Activated naive CD4-positive, alpha-beta T cell (primary cell): ENCODE measurements at places on chromosomes 2 and 18.

- DNase-seq: no peak
These were observed 174.5 kb upstream of the NDUFV2 start for GRCh38 chr18:8928044-8928443.

GRCh38 chr2:222819722-222820333 lies 41.0 kb upstream of the ACSL3 start:
- no peak for DNase-seq

- DNase-seq: no peak
These were observed 471.2 kb upstream of the HS6ST1 start for GRCh38 chr2:128789776-128790455.

GRCh38 chr18:57432751-57433400 lies 2.3 kb upstream of the ONECUT2 start:
- no peak for DNase-seq

GRCh38 chr2:46381871-46382270 lies 84.7 kb downstream of the EPAS1 start:
- DNase-seq: no peak

DNA sequence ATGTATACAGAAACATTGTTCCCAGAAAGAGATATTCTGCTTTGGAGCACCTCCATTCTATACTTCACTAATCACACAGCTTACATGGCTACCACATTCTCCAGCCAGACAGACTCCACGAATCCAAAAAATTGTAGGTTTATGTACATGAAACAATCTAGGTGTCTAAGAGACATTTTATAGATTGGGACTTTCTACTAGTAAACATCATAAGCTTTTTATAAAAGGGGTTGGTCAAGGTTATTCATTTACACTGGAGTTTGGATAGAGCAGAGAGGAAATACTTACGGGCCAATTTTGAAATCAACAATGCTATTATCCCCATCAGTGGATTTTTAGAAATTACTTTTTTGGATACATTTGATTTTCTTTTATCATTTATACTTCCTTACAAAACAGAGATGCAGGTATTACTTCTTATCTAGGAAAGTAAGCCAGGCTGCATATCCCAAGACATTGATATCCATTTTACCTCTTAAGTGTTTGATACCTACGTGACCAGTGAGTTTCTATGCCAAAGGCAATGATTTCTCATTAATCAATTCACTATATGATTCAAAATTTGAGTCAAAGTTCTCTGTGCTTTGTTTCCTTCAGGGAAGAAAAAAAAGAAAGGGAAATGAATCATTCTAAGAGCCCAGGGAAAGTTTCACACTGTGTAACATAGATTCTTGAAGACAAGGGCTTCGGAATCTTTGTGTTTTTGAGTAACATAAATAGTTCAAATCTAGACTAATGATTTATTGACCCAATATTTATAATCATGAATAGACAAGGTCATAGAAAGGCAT lies 140.5 kb downstream of the PTH2R start:
- DNase-seq: no peak
